ENCODE measurements at places on chromosomes 12 and 14.

DNA sequence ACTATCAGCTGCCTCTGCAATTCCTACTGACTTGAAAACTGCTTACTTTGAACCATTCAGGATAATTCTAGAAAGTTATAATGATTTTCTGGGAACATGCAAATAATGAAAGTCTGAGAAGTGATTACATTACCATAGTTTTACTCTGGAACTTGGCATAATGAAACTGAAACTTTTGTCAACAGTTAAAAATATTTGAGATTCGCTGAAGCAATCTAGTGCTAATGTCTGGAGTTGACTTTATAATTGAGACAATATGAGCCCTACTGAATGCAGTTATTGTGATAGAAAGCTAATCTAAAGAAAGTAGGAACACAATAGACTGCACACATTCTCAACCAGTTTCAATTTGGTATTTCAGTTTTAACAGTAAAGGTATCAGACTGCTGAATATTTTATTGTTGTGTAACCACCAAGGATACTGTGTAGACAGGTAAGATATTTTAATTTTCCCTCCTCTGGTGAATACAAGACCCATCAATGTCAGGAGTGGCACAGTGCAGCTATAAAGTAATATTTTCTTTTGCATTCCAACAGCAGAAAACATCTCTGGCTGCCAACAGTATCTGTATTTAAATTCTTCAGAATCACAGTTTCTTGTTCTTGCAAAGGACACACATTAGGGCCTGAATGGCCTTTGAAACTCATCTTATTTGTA is 483.5 kb downstream of the ATP23 start:
- no peak for DNase-seq

GRCh38 chr12:94418517-94418916 is 41.1 kb downstream of the CEP83 start:
- no peak for DNase-seq

GRCh38 chr12:57851552-57851951 is 5.0 kb upstream of the CTDSP2 start:
- no peak for DNase-seq

DNA sequence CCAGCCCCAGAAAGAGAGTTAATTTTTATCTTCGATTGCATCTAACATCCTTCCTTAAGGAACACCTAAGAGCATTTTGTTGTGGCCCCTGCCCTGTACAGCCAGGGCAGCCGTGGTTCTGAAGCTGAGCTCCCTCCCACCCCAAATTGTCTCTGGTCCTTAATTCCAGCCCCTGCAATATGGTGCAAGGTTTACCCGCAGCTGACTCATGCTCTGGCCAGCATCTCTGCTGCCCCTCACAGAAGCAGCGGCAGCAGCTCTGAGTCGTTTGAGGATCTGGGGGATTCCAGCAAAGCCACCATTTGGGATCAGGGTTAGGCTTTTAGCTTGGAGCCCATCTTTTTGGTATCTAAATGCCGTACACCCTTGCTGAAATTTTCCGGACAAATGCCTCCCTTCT is 3.3 kb downstream of the DLK1 start:
- DNase-seq: no peak

GRCh38 chr14:24298892-24299254 is 707 bp downstream of the DHRS1 start:
- no peak for DNase-seq

GRCh38 chr12:85301051-85301450 is 21.0 kb downstream of the ALX1 start:
- DNase-seq: no peak

DNA sequence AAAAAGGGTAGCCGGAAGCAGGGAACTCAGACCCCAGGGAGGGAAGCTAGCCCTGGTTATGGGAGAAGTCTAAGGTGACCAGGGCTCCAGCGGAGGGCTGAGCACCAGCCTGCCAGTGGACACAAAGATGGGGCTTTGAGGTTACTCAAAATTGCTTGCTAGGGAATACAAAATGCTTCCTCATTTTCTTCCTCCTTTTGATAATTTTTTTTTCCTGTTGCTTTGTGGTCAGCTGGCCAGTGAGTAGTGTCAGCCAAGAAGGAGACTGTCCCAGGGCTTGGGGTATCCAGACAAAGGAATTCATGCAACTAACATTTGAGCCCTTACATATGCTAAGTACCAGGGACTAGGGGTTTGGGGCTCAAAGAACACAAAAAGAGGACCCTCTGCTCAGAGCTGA is 206.2 kb downstream of the PPM1H start:
- no peak for DNase-seq

DNA sequence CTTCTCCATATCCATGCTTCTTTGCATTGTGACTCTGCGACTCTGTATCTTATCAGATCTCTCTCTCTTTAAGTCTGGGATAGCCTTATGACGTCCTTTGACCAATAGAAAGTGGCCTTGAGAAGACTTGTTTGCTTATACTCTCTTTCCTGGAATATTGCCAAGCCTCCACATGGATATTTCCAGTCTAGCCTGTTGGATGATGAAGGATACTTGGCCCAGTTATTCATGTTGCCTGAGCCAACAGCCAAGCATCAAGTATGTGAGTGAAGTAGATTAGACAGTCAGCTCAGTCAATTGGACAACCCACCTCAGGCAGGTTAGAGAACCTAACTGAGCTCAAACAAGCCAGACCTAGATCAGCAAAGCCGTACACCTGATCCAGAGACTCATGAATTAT is 864.2 kb upstream of the MGAT4C start:
- DNase-seq: no peak

GRCh38 chr12:47356129-47356700 is 276.5 kb upstream of the AMIGO2 start:
- no peak for DNase-seq
